ENCODE measurements at places on chromosomes 3 and 15.

- no peak for DNase-seq
Measured at GRCh38 chr15:99616773-99617342, 51.1 kb downstream of the MEF2A start.

GRCh38 chr3:78822726-78823125, 945.1 kb downstream of the ROBO1 start:
- DNase-seq, result no peak

GRCh38 chr3:52204337-52205073, 6.5 kb downstream of the ALAS1 start:
- DNase-seq, result no peak

GRCh38 chr15:81152339-81152738, 18.3 kb downstream of the CFAP161 start:
- DNase-seq, result no peak

DNA sequence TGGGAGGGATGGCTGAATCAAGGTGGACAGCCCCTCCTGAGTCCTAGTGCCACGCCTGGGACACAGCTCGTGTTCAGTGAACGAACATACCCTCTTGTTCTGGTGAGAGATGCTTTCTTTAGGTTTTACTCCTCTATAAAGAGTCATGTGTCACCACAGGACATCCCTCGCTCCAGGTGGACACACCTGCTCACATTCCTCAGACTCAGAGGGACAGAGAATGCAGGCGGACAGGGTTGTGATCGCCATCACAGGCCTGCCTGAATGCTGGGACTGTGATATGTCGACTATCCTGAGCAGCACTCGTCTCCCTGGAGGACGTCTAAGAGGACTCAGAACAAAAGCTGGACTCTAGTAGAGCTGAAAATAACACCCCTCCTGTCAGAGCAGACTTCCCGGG, 96.4 kb upstream of the SNRPA1 start:
- DNase-seq, result no peak

DNA sequence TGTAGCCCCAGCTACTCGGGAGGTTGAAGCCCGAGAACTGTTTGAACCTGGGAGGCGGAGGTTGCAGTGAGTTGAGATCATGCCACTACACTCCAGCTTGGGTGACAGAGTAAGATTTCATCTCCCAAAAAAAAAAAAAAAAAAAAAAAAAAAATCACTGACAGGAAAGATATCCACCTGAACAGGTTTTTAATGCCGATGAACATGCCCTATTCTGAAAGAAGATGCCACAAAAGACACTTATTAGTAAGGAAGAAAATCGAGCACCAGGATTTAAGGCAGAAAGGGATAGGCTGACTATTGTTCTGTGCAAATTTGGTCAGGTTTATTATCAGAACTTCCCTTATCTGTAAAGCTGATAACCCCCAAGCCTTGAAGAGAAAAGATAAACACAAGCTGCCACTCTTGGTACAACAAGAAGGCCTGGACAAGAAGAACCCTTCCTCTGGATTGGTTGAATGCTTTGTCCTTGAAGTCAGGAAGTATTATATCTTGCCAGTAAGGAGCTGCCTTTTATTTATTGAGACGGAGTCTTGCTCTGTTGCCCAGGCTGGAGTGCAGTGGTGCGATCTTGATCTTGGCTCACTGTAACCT, 2.7 kb upstream of the PARP16 start:
- DNase-seq, result no peak

- no peak for DNase-seq
Measured at GRCh38 chr3:190970560-190970959, 108.1 kb upstream of the GMNC start.

- no peak for DNase-seq
Measured at GRCh38 chr15:63407612-63408011, 26.0 kb upstream of the CA12 start.

DNA sequence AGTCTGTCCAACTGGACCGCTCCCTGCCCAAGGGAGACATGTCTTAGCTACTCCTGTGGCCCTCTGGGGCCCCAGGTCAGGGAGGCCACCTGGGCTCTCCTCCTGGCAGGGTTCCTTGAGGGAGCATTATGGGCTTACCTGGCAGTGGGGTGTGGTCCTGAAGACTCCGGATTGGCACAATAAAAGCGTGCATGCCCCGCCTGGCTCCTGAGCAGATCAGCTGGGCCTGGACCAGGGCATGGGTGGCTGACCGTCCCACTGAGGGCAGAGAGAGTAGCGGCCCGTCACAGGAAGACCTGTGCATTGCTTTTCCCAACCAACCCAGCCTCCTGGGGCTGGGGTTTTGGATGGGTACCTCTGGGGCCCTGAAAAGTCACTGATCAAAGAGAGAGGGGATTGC, 5.4 kb downstream of the ACOX2 start:
- DNase-seq, result no peak

DNA sequence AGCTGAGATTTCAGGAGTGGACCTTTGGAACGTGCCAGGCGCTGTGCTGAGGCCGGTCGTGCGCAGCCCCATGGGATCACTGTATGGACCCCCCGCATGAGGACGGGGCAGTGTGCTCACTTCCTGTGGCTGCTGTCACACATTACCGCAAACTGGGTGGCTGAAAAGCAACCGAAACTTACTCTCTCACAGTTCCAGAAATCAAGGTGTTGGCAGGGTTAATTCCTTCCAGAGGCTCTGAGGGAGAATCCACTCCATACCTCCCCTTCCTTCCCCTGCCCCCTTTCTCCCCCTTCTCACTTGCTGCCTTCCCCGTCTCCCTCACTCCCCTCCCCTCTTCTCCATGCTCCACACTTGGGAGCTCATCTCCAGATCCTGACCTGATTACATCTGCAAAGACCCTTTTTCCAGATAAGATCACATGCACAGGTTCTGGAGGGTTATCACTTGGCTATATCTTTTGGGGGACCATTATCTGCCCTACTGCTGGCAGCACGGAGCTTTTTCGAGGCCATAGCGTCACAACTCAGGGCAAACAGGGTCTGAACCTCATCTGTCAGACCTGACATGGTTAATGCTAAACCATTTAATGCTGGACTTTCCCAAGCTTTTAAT, 41.2 kb downstream of the KLF13 start:
- DNase-seq, result no peak

DNA sequence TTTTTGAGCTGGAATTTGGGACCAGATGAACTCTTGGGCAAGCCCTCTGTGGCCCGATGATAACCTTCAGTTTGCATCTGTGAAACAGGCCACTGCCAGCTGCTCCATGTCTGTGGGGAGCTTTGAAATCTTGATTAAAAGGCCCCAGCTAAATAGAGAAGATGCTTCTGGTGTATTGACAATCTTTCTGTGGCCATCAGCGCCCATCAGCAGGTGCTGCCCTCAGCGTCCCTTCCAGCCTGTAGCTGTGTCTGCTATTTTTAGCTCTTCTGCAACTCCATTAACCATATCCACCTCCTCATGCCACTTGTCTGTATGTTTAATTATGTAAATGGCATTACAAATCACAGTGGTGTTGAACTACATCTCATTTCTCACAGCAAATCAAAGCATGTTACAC, 54.0 kb downstream of the CHCHD6 start:
- no peak for DNase-seq
